MM.1S (cell line): ENCODE measurements at places on chromosomes 4 and X.

DNA sequence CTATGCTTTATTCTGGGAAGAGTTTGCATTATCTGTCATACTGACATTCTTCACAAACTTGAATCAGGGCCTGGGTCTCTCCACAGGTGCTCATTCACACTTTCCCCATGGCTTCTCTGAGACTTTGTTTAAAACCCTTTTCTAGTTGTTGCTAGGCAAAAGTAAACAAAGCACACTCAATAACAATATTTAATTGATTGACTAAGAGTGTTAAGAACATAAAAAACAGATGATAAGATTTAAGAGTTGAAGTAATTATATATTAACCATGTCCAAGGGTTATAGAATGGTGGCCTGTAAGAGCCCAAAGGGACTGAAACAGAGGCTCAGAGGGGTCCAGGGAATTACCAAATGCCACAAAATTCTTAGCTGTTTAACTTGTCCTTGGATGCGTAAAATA is 7.1 kb downstream of the MAOA start:
- no peak for DNase-seq

GRCh38 chr4:13920901-13921300 is 293.4 kb upstream of the BOD1L1 start:
- DNase-seq = no peak

- DNase-seq = no peak
Observed at GRCh38 chrX:132369617-132370326, 119.1 kb downstream of the MBNL3 start.

DNA sequence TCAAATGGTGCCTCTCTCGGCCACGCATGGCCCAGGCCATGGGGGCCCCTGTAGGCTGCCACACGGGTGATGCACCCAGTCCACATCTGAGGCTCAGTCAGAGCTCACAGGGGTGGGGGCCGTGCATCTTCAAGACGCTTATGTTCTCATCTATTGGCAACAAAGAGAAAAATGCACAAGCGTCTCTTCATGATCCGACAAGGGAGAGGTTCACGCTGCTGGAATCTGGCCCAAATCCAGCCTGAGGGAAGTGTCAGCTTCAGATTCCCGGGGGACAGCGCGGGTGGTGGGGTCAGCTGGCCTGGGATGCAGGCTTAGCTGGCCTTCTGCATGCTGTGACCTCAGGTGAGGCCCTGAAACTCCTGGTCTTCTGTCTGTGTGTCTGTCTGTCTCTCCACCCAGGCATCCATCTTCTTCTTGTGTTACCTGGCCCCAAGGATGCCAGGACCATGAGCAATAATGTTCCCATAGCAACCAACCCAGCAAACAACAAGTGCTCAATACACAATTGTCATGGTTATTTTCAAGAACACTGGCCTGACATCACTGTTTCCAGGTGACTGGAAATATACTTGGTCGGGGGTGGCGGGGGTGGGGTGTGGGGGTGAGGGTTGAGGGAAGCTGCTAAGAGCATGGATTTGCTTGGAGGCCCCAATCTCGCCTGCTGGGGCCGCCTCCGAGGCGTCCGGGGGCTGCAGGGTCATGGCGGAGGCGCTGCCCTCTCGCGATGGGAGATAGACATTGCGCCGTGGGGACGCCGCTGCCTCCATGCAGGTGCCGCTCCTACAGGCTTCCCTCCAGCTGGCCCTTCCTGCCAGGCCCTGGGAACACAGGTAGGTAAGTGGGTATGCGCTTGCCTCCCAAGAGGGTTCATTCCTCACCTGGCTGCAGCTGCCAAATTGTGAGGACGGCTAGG is 48.3 kb downstream of the ABLIM2 start:
- no peak for DNase-seq

DNA sequence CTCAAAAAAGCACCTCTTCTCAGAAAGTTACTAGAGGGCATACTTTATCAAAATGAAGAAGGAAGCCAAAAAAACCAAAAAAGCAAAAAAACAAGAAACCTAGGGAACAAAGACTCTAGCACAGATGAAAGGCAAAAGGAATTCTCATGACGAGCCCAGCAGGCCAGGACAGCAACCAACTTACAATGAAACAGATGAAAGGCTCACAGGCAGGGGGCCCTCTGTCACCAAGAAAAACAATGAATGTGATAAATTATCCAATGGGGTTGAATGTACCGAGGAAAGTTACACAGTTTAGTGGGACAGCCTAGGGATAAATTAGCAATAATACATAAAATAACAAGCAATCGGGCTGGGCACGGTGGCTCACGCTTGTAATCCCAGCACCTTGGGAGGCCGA is 79.0 kb downstream of the GPR82 start:
- DNase-seq = no peak

DNA sequence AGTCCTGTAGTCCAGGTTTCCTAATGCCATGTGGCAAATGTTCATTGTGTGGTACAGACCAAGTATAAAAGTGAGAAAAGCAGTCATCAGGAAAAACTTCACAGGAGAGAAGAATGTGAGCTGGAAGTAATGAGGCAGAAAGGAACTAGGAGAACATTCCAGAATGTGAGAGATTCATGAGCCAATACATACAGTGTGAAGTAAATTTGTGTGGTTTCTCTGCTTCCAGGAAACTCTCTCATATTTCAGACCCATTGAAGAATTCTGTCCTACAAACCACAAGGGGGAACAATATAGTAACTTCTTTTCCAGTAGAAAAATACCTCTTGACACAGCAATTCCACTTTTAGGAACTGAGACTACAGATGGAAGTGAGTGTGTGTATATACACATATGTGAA is 136.5 kb downstream of the RNF150 start:
- no peak for DNase-seq

DNA sequence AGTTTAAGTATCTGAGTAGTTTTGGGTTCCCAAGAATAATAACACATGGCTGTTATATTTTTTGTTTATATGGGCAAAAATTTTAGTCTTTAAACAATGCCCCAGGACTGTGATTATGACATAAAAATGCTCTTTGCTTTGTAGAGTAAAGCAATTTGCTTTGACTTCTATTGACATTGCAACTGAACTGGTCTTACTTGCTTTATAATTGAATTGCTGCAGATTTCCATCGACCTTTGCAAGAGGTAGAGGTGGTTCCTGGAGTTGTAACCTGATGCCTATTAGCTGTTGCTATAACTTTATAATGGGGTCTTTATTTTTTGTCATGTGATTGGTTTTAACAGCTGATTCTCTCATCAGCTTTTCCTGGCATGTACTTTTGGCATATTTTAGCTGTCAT is 302.9 kb downstream of the ARHGAP10 start:
- no peak for DNase-seq

DNA sequence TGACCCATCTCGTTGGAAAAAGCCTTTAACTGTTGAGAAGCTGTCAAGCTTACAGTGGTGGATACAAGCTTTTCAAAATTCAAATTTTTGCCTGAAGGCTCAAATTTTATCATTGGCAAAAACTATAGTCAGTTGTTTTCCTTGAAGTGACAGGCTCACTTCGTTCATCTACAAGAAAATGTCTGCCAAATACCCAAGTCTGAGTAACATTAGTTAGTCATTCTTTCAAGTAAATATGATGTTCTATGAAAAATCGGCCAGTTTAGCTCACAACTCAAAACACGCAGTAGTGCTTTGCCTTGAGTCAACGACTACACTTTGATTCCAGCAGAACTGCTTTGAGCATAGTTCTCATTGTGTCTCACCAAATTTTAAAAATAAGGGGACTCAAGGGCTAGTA is 170.3 kb upstream of the MAMLD1 start:
- no peak for DNase-seq

DNA sequence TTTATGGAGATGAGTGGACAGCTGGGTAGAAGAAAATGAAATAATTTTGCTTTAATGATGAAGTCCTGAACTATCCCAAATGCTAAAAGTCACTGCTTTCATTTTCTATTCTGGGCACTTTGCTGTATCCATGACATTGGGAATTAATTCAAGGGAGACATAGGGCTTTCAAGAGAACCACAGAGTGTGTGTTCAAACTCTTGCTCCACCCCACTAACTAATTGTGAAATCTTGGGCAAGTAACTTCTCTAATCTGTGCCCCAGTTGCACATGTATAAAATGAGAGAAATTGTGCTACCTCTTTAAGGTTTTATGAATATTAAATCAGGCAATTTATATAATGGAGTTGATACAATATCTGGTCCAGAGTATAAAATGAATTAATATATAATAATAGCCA is 1422.0 kb downstream of the ADGRL3 start:
- no peak for DNase-seq

GRCh38 chrX:46791927-46792809 is 33.2 kb upstream of the SLC9A7 start:
- DNase-seq = no peak

GRCh38 chr4:16070203-16070602 is 13.6 kb downstream of the PROM1 start:
- no peak for DNase-seq

DNA sequence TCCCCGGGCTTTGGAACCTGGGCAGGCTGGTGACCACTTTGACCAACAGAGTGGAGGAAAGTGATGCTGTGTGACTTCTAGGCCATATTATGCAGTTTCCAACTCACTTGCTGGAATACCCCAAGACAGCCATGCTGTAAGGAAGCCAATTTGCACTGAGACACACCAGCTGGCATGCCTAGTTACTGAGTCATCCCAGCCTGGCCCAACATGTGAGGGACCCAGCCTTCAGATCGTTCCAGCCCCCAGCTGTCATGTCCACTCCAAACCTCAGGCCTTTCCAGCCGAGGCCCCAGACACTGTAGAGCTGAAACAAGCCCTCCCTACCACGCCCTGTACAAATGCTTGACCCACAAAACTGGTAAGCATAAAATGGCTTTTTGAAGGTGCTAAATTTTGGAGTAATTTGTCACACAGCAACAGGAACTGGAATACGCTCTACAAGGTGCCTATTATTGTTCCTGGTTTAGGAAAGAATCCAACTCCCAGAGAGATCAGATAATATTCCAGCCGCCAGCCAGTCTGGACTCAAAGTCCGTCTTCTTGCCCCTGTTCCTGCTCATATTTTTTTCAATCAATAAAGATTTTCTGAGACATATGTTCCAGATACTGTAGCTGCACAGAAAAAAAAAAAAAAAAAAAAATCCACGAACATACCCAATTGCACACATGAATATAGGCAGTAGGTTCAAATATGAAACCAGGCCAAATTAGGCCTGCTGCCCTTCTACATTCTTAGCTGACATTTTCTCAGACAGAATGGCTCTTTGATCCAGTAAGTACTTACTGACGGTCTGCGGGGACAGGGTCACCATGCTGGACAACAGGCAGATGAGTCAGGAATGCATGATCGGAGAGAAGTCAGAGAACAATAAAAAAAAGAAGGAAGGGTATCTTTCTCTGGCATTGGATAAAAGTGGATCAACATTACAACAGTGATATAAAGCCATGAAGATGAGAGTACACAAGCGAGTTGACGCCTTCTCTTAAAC is 35.1 kb downstream of the SH3KBP1 start:
- DNase-seq = no peak

GRCh38 chr4:110793890-110794554 is 171.1 kb upstream of the PITX2 start:
- no peak for DNase-seq

DNA sequence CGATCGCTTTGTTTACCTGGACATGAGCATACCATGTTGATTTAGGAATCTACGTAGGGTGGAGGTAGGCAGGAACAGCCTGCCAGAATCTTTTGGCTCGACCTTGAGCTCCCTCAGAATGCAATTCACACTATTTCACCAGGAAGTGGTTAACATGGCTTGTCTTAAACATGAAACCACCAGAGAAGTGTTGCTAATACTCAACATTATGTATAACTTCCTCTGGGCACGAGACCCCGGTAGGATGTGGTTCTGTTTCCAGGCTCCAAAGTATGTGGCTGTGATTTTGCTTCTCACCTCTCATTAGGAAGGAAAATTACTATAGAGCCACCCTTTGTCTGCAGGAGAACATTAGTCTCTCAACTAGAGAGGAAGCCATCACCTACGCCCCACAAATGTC is 59.0 kb upstream of the VCX3B start:
- DNase-seq = no peak

GRCh38 chr4:80540349-80540748 is 204.8 kb downstream of the CFAP299 start:
- no peak for DNase-seq

DNA sequence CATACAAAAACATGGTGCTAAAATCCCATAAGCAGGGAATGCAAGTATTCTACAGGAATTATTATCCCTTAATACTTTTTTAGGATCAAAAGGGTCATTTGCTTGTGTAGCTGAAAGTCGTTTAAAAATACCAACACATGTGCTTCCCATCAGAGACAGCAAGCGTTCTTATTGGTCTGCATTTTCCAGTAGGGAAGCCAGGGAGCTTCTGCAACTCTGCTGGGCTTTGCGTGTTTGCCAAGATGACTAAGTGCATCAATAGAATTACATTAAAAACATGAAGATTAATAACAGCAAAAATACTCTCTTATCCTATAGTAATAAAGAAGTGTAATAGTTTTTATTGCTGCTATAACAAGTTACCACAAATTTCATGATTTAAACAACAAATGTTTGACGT is 111.2 kb downstream of the QDPR start:
- DNase-seq = no peak

GRCh38 chrX:43279341-43279808 is 376.7 kb upstream of the MAOA start:
- no peak for DNase-seq

GRCh38 chr4:107034091-107034995 is 1.8 kb downstream of the DKK2 start:
- DNase-seq = no peak

DNA sequence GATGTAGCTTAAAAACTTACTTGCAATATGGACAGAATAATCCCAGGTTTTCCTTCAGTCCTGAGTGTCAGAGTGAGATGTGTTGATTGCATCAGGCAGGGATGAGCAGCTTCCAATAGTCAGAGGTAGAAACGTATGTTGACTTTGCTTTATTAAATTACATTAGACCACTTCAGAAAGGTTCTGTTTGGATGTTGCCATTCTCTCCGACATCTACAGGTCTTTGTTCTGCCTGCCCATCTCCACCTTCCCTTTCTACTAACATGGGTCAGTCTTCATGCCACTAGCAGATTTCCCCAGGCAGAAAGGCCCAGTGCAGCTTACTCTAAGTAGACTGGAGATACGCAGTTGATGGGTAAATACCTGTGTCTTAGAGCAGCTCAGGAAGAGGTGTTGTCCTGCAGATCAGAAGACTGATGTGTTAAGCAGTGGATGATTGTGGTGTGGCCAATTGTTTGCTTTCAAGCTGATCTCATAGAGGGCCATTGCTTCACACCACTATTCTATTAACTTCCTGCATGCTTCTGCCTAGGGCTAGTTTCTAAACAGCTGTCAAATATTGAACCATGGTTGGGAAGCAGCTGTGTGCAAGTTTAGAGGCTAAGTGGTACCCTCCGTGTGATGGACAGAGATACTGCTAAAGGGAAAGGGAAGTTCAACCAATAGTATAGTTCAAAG is 1.8 kb downstream of the FRMPD4 start:
- DNase-seq = no peak

GRCh38 chr4:54473798-54474197 is 184.0 kb upstream of the KIT start:
- DNase-seq = no peak

GRCh38 chr4:86038037-86038436 is 321.8 kb downstream of the MAPK10 start:
- no peak for DNase-seq

- no peak for DNase-seq
Observed at GRCh38 chrX:153779891-153780677, 757 bp upstream of the SRPK3 start.
